Stimulated activated effector memory CD8-positive, alpha-beta T cell treated with anti-CD3 and anti-CD28 coated beads, Interleukin-12 subunit alpha, Interleukin-12 subunit beta, amount 100 ng/mL, for 72 hours (primary cell): ENCODE measurements at places on chromosomes 2 and 18.

GRCh38 chr2:152782171-152782570 is 63.8 kb downstream of the ARL6IP6 start:
- no peak for DNase-seq

DNA sequence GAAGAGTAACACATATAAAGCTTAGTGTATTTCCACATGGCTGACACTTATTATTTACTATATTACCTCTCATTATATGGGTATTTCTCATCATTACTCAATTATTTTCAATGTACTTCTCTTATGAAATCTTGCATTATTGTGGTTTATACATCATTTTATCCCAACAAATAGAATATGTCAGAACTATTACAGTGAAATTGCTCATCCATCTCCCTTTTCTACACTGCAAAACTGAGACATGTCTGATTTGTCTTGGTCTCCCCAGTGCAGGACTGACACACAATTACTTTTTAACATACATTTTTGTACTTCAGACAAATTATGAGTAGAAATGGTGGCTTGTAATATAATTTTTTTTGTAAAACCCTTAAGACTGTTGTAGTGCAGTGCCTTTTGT is 600.9 kb downstream of the PLCL1 start:
- DNase-seq, result no peak

DNA sequence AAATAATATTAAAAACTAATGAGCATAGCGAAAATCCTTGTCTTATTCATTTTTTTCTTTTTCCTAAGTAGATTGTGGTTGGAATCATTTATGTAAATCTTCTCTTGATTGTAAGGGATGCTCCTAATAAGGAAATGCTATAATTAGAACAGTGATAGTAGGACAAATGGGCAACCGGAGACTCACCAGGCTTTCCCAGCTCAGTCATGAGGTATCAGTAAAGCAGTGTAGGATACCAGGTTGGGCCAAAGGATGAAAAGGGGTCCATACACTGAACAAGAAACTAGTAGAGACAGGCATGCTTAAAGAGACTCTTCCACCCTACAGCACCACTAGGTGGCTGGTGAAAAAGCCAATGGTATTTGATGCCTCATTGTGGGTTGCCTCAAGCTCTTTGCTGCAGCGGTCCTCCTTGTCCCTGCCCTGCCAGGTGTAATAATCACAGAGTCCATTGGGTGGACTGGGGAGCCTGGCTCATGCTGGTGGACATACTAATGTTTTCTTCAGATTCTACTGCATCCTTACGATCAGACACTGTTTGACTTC is 71.4 kb upstream of the FAM98A start:
- no peak for DNase-seq

DNA sequence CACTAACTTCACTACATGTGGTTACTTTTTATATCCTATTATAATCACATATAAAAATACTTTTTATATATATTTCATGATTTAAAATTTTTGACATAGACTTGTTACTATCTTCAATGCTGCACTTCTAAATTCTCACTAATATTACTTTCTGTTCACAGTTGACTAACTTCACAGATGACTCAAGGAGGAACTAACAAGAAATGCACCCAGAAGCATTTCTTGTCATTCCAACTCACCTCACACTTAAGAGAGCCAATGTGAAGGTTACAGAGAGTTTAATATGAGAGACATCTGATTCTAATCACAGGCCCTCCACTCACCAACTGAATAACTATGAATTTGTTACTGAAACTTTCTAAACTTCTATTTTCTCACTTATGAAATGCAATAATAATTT is 399.8 kb upstream of the SLC8A1 start:
- DNase-seq, result no peak

DNA sequence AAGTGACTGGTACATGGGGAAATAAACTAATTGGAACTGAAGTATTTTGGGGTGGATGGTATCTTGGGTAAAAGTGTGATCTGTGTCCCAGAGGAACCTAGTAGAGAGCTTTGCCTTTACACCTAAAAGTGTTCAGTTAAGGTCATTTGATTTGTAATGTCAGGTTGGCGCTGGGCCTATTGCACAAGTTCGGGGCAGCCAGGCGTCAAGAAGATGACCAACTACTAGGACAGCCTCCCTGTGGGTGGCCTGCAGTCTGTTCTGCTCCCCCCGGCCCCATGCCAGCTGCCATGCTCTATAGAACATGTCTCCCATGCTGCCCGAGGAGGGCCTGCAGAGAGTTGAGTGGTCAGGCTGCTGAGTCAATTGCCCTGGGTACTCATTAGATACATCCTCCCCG is 10.1 kb downstream of the RRM2 start:
- DNase-seq, result no peak

GRCh38 chr18:36415171-36415570 is 117.7 kb downstream of the FHOD3 start:
- no peak for DNase-seq

GRCh38 chr2:172480301-172481218 is 53.2 kb downstream of the ITGA6 start:
- DNase-seq, result no peak

- DNase-seq, result no peak
These were observed 796.1 kb downstream of the EPHA4 start for GRCh38 chr2:220775856-220776488.

DNA sequence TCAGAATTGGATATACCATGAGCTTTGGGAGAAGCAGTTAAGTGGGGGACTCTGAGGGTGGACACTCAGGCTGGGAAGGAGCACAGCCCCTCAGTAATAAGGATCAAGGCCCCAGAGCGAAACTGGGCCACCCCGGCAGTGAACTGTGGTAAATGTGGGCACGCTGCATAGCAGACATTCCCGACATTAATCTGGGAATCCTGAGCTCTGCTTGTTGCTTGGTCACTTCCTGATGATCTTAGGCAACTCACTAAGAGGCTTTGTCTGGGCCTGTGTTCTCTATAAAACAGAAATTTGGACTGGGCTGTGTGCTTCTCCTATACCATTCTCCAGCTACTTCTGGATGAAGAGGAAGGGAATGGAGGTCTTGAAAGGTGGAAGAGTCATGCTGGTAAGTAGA is 4.8 kb downstream of the TGFBRAP1 start:
- no peak for DNase-seq

- no peak for DNase-seq
These were observed 323.5 kb upstream of the CRIM1 start for GRCh38 chr2:36032046-36032445.

GRCh38 chr18:28171837-28172236 is 5.1 kb downstream of the CDH2 start:
- DNase-seq, result no peak

- DNase-seq, result no peak
These were observed 115.7 kb downstream of the MYCN start for GRCh38 chr2:16055848-16056580.

DNA sequence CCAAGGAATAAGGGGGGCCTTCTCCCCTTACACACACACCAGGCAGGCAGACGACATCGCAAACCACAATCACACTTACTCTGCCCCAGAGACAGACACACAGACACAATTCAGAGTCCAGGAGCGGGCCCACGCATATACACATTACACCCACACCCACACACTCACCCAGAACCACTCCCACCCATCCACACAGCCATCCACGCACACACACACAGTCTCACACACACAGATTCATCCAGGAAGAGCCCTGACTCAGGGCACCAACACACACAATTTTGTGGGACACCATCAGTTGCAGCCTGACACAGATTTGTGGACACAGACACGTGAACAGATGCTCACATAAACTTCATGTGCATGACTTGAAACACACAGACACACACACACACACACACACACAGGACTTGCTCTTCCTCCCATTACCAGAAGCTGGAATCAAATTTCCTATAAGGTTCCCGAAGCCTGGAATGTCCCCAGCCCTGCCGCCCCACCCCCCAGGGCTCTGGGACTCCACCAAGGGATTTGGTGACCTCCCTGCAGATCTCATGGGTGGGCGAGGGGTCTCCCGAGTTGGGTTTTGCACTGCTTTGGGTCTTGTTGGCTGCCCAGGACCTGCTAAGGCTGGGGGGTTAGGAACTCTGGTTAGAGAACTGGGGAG is 23.5 kb downstream of the TNS1 start:
- DNase-seq, result no peak

DNA sequence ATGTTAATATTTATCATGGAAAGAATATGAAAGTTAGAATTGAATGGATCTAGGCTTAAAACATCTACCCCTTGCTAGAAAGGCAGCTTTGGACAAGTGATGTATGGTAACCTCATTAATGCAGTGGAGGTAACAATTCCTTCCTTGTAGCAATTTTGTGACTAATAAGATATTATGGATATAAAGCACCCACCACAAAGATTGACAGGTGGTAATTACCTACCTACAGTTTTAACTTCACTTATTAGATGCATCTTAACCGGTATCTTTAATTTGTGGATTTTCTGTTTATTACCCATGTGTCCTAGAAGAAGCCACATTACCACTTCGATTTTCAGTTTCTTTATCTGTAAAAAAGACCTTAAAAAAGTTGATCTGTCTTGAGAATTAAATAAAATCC is 367.0 kb downstream of the DSC3 start:
- no peak for DNase-seq

DNA sequence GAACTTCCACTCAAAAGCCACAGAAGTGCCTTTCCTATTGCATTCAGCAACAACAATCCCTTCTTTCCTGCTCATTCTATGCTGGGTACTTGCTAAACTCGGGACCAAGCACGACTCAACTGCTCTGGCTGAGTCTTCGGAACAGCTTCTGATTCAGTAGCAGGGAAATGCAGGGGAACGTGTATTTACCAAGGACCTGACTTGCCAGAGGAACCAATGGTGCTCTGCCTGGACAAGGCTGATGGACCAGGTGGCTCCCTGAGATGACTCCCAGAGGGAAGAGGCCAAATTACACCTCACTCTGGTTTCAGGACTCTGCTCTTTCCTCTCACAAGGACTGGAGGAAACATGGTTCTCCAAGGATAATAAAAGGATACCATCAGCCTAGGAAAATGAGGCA is 12.2 kb downstream of the CXCR2 start:
- no peak for DNase-seq

DNA sequence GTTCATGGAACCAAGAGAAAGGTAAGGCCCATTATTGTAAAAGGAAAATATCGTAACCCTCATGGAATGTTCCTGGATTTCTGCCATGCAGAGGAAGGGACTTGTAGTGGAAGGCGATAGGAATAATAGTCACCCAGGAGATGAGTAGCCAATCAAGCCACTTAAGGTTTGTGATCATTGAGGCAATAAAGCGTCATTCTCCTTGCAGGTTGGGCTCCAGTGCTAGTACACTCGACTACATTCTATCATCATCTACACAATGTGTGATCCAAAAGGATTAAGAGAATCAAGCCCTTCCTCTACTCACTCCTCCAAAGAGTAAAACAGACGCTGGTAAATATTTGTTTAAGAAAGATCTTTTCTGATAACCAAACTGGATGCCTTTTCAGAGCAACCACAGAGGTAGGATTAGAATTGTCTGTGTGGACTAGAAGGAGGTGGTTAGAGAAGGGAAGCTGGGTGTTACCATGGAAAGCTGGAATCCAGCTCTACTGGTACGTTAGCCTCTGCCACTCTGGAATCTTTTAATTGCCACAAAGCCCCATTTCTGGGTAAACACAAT is 245.7 kb downstream of the IKZF2 start:
- no peak for DNase-seq
